Testis (tissue), 5 donors: ENCODE measurements at places on chromosomes 4 and X. TPM values are rescaled to one million over a fixed set of nuclear protein-coding genes. Genes with fewer than 3 reads are reported as not detected.

TMEM271 gene
- total RNA-seq, result 1.7 TPM

DIPK2B gene
- total RNA-seq, result 4.0 TPM

MAGEC2 gene
- total RNA-seq, result 58.5 TPM

MAGEA2 gene
- total RNA-seq, result 6.1 TPM

FRMD7 gene
- not detected for total RNA-seq

PPBP gene
- not detected for total RNA-seq

MAGEE1 gene
- total RNA-seq, result 1.9 TPM

SHROOM4 gene
- total RNA-seq, result 4.6 TPM

KLHL4 gene
- total RNA-seq, result 26.1 TPM
